ENCODE measurements at places on chromosomes 3 and 15. TPM values are rescaled to one million over a fixed set of nuclear protein-coding genes. Genes with fewer than 3 reads are reported as not detected.

Gene GYG1
- total RNA-seq, result 49.2 TPM

Gene MCF2L2
- 0.35 TPM for total RNA-seq

Gene GPR160
- total RNA-seq, result 53.8 TPM

Gene TUSC7
- not detected for total RNA-seq

Gene MYLK
- 10.7 TPM for total RNA-seq

Gene MITF
- total RNA-seq, result 47.7 TPM

Gene SPTBN5
- 0.64 TPM for total RNA-seq

Gene SCN11A
- not detected for total RNA-seq

Gene KBTBD12
- total RNA-seq, result not detected

Gene ZNF592
- total RNA-seq, result 49.5 TPM

Gene GREM1
- total RNA-seq, result not detected

DNA sequence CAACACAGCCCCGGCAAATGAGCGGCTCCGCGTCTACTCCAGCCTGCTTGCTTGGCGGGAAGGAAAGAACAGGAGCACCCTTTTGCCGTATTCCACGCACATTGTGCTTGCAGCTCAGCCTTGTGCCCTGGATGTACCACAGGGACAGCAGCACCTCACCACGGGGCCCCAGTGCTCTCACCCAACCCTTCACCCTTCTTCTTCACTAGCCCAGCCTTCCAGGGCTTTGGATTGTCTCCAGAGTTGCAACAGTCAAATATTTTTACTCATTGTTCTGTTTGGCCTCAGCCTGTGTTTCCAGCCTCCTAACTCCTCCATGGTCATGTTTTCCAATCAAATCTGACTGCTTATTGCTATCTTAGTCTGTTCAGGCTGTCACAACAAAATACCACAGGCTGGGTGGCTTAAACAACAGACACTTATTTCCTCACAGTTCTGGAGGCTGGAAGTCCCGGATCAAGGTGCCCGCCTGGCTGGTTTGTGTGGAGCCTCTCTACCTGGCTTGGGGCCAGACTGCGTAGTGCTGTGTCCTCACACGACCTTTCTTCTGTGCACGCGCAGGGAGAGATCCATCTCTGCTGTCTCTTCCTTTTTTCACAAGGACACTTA lies 79.2 kb upstream of the ABHD17C start:
- H3K36me3 ChIP-seq, result peaks cover 5% of the 10 kb centered on the region
- H3K4me3 ChIP-seq, result no peak overlapping the region
- H3K4me1 ChIP-seq, result peaks cover 22% of the 10 kb centered on the region
- peak; percentile 68 for DNase-seq
- no peak overlapping the region for H3K27ac ChIP-seq

GRCh38 chr3:46656778-46657556 lies 36.5 kb downstream of the ALS2CL start:
- peaks cover 27% of the 10 kb centered on the region for H3K27me3 ChIP-seq
- H3K4me3 ChIP-seq, result no peak overlapping the region
- no peaks in the 10 kb centered on the region for H3K36me3 ChIP-seq
- H3K4me1 ChIP-seq, result no peaks in the 10 kb centered on the region

- no peak for DNase-seq
- H3K27me3 ChIP-seq, result no peaks in the 10 kb centered on the region
- H3K4me1 ChIP-seq, result peaks cover 30% of the 10 kb centered on the region
Measured at GRCh38 chr15:44490622-44491021, 46.3 kb upstream of the EIF3J start.

- H3K4me1 ChIP-seq, result peaks cover 17% of the 10 kb centered on the region
- no peaks in the 10 kb centered on the region for H3K36me3 ChIP-seq
- H3K27ac ChIP-seq, result no peak overlapping the region
- no peak overlapping the region for H3K4me3 ChIP-seq
Measured at GRCh38 chr3:146306656-146307455, 56.0 kb upstream of the PLSCR4 start.

DNA sequence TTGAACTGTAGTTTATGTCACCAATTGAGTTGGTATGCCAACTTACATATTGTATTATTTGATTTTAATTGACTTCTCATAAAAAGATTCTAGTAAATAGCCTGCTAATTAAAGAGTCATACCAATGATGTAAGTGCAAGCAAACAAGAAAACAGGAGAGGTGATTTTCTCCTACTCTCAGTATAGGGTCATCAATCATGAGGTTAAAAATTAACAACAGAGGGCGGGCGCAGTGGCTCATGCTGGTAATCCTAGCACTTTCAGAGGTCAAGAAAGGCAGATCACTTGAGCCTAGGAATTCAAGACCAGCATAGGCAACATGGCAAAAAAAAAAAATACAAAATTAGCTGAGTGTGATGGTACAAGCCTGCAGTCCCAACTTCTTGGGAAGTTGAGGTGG lies 108.7 kb downstream of the MYO9A start:
- H3K4me3 ChIP-seq, result no peak overlapping the region
- peaks cover 11% of the 10 kb centered on the region for H3K4me1 ChIP-seq
- H3K27me3 ChIP-seq, result no peaks in the 10 kb centered on the region

GRCh38 chr3:73467211-73467610 lies 157.5 kb downstream of the PDZRN3 start:
- H3K27ac ChIP-seq, result no peak overlapping the region
- no peak overlapping the region for H3K4me3 ChIP-seq
- H3K36me3 ChIP-seq, result no peaks in the 10 kb centered on the region
- no peak for DNase-seq
- H3K4me1 ChIP-seq, result no peaks in the 10 kb centered on the region

DNA sequence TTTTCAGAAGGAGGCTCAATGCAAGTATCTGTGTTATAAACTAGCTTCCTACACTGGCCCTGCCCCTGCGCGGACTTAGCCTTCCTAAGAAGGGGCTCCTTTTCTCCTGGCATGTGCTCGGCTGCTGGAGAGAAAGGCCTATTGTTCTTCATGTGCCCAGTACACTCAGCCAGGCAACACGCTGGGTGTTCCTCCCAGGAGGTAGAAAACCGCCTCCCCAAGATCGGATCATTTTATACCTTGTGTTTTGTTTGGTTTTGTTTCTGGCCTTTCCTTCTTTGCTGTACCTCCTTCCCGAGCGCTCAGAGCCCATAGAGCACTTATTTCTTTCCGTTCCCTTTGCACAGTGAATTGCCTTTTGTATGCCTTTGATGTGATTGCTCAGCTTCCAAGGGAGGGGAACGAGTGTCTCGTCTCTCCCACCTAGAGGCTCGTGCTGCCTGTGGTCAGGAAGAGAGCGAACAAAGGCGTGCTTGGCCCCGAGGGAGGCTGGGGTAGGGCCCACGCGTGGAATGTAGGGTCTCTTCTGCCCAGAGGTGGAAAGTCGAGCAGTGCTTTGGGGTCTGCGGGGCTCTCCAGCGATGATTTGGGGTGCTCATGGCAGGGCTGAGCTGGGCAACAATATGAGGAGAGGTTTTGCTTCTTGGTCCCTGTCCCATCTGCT lies 30.0 kb downstream of the CCNL1 start:
- peaks cover 89% of the 10 kb centered on the region for H3K4me1 ChIP-seq
- H3K27ac ChIP-seq, result peak overlapping the region; percentile 96
- H3K27me3 ChIP-seq, result no peaks in the 10 kb centered on the region
- H3K4me3 ChIP-seq, result peak overlapping the region; percentile 56
- DNase-seq, result peak; percentile 84

GRCh38 chr3:65830948-65831732 lies 207.6 kb downstream of the MAGI1 start:
- H3K27ac ChIP-seq, result no peak overlapping the region
- peaks cover 33% of the 10 kb centered on the region for H3K4me1 ChIP-seq
- no peak for DNase-seq
- H3K36me3 ChIP-seq, result peaks cover 5% of the 10 kb centered on the region
- no peak overlapping the region for H3K4me3 ChIP-seq

DNA sequence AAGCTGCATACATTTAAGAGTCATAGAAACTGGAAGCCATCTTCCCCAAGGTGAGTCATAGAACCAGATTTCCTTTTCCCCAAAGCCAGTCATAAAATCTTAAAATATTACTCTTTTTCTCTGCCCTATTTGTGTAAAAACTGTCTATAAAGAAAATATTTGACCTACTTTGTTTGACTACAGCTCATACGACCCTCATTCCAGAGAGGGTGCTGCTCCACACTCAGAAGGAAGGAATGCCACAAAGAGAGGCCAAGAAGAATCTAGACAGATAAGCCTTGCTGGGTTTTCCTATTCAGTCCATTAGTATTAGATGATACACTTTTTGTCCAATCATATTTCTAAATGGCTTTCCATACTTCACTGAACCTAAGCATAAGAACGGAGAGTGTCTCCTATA lies 671.6 kb upstream of the SGO1 start:
- peaks cover 19% of the 10 kb centered on the region for H3K4me1 ChIP-seq
- no peaks in the 10 kb centered on the region for H3K36me3 ChIP-seq
- H3K4me3 ChIP-seq, result no peak overlapping the region
- DNase-seq, result no peak

DNA sequence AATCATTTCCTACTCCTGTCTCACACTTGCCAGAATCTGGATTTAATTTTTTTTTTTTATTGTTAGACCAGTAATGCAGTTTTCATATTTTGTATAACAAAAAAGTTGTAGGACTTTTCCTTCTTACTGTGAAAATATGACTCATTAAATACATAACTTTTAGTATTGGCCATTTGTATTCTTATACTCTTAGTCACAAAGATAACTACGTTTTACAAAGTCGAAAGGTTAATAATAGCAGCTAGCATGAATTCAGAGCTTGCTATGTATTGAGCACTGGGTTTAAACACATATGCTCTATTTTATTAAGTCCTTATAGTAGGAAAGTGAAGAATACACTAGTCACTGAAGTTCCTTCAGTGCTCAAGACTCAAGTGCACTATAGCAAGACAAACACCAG lies 43.1 kb downstream of the LRRN1 start:
- no peaks in the 10 kb centered on the region for H3K4me1 ChIP-seq
- no peaks in the 10 kb centered on the region for H3K36me3 ChIP-seq
- no peak overlapping the region for H3K4me3 ChIP-seq
- H3K27ac ChIP-seq, result no peak overlapping the region
- H3K27me3 ChIP-seq, result no peaks in the 10 kb centered on the region

- no peaks in the 10 kb centered on the region for H3K27me3 ChIP-seq
- DNase-seq, result no peak
- H3K36me3 ChIP-seq, result peaks cover 9% of the 10 kb centered on the region
- H3K4me1 ChIP-seq, result peaks cover 15% of the 10 kb centered on the region
Measured at GRCh38 chr3:97970956-97971620, 1.1 kb downstream of the RIOX2 start.

GRCh38 chr3:160390565-160391138 lies 8.4 kb downstream of the IFT80 start:
- no peak overlapping the region for H3K27ac ChIP-seq
- peaks cover 16% of the 10 kb centered on the region for H3K4me1 ChIP-seq
- DNase-seq, result no peak
- no peaks in the 10 kb centered on the region for H3K36me3 ChIP-seq

DNA sequence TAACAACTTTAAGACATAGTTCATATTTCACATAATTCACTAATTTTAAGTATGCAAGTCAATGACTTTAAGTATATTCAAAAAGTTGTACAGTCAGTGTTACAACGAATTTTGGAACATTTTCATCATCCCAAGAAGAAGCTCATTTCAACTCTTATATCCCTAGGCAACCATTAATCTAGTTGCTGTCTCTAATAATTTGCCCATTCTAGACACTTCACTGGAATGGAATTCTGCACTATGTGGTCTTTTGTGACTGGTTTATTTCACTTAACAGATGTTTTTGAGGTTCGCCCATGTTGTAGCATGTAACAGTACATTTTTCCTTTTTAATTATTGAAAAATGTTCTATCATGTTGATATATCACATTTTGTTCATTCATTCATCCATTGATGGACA lies 104.2 kb upstream of the SPRED1 start:
- H3K4me1 ChIP-seq, result no peaks in the 10 kb centered on the region
- no peaks in the 10 kb centered on the region for H3K27me3 ChIP-seq
- H3K4me3 ChIP-seq, result no peak overlapping the region
- DNase-seq, result no peak
- H3K27ac ChIP-seq, result no peak overlapping the region

DNA sequence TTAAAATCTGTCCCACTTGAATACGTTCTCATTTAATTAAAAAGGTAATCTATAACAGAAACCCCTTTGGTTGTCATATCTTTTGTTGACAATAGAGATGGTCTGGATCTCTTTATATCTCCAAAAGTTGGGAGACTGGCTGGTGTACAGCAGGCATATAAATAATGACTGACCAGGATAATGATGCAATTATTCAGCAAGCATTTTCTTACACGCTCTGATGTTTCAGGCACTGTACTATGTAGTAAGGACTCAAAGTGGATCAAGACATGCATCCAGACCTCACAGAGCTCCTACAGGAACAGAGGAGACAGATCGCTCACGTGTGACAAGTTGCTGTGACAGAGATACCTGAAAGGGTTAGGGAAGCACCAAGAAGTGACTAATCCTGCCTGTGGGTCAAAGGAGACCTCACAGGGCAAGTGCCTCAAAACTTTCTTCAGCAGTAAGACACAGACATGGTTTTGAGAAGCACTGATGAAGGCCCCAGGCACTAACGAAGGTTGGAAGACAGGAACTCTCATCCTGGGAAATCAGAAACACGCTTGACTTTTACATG lies 25.7 kb downstream of the VPS39 start:
- H3K4me3 ChIP-seq, result no peak overlapping the region
- H3K36me3 ChIP-seq, result peaks cover 4% of the 10 kb centered on the region
- no peak overlapping the region for H3K27ac ChIP-seq
- no peaks in the 10 kb centered on the region for H3K4me1 ChIP-seq
- DNase-seq, result no peak
- no peaks in the 10 kb centered on the region for H3K27me3 ChIP-seq

GRCh38 chr3:29280404-29281093 lies at the start of gene RBMS3:
RBMS3 (plus strand) TSS chr3:29281071.
- peak within 1 kb of the TSS; percentile 53 for H3K27ac ChIP-seq
- peak within 1 kb of the TSS; percentile 64 for H3K4me3 ChIP-seq
- H3K4me1 ChIP-seq, result peaks cover 32% of the 10 kb centered on the region

DNA sequence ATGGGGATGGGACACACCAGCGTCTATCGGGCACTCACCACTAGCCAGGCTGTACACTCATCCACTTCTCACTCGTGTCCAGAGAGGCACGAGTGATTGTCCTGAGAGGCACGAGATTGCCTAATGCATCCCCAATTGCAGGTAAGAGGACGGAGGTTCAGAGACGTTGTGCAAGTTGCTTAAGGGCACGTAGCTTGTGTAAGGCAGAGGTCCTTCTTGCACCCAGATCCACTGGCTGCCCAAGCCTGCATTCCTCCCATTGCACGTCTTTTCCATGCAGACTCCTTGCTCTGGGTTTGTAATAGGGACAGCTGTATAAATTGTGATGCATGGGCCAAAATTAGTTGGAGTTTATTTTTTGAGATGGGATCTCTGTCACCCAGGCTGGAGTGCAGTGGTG lies 264.3 kb downstream of the PLCL2 start:
- H3K27me3 ChIP-seq, result no peaks in the 10 kb centered on the region
- H3K36me3 ChIP-seq, result no peaks in the 10 kb centered on the region
- H3K4me3 ChIP-seq, result no peak overlapping the region
- H3K27ac ChIP-seq, result no peak overlapping the region

GRCh38 chr3:56800130-56800831 lies 1.5 kb downstream of the ARHGEF3 start:
- H3K4me3 ChIP-seq, result no peak overlapping the region
- peaks cover 16% of the 10 kb centered on the region for H3K36me3 ChIP-seq
- H3K27me3 ChIP-seq, result no peaks in the 10 kb centered on the region
- no peak overlapping the region for H3K27ac ChIP-seq

GRCh38 chr3:107222907-107223306 lies 154.3 kb upstream of the CCDC54 start:
- no peak overlapping the region for H3K4me3 ChIP-seq
- H3K36me3 ChIP-seq, result no peaks in the 10 kb centered on the region
- no peak overlapping the region for H3K27ac ChIP-seq
- H3K4me1 ChIP-seq, result no peaks in the 10 kb centered on the region
- DNase-seq, result no peak
- H3K27me3 ChIP-seq, result no peaks in the 10 kb centered on the region

All from Calu3 (cell line).